ENCODE measurements at places on chromosomes 7 and 10. TPM values are rescaled to one million over a fixed set of nuclear protein-coding genes. Genes with fewer than 3 reads are reported as not detected.

SPDYE8 gene
- total RNA-seq, result not detected

NEUROG3 gene
- not detected for total RNA-seq

- no peak for DNase-seq
These were observed 36.8 kb downstream of the RTKN2 start for GRCh38 chr10:62231805-62232204.

DNA sequence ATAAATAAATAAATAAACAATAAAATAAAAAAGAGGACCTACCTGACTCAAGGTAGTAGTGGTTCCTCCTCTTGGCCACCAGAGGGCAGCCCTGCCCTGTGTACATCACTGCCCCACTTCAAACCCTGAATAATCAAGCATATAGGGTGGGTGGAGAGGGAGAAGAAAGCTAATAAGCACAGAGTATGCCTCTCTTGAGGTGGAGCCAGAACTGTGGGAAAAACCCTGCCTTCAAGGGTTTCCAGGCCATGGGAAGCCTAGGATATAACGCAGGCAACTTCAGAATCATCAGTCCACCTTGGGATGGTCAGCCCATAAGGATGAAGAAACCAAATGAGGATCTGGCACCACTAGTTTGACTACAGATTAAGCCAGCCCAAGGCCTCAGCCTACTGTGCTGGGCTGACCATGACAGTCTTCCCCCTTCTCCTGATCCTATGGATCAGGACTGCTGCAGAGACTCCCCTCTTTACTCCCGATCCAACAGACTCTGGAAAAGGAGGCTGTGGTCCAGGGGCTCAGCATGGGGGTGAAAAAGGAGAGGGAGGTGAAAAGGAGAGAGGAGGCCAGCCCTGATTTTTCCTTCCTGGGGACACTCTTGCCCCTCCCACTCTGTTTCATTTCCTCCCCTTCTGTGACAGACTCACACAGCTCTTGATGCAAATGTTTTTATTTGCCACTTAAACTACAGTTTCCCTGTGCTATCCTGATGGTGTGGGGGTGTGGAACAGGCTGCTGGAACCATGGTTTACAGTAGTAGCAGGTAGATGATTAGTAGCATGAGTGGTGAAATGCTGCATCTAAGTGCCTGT lies 10.1 kb downstream of the AVPI1 start:
- peak; percentile 39 for DNase-seq

- no peak for DNase-seq
These were observed 778 bp upstream of the GET4 start for GRCh38 chr7:875476-876076.

GRCh38 chr7:94384315-94384714 lies 10.4 kb upstream of the COL1A2 start:
- no peak for DNase-seq

- no peak for DNase-seq
These were observed 225.6 kb downstream of the AHR start for GRCh38 chr7:17523813-17524739.

DNA sequence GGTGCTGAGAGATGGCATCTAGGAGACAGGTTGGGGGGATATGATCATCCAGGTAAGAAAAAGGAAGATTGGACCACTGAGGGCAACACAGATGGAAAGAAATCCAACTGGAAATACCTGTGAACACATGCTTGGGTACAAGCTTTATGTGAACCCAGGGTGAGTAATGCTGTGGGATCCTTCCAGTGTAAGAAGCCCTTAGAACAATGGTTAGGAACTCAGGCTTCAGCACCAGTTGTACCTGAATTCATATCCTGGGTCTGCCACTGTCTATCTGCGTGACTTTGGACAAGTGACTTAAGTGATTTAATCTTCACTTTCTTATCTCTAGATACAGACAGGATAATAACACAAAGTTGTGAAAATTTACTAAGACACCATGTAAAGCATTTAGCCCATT lies 131.0 kb downstream of the ST7 start:
- DNase-seq, result no peak

DNA sequence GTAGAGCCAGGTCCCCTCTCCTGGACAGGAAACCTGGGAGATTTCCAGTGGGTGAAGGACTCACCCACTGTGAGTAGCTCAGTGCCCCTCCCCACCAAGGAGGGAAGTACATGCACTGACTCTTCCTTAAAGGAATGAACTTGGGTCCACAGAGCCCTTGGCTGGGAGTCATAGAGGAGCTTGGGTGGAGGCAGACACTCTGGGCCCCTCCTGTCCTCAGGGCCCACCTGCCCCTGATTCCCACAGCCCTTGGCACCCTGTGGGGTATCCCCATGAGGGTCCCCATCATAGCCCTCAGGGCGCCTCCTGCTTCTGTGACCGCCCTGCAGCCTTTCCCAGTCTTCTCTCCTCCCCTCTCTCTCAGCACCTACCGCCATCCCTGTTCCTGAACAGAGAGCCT lies 3.7 kb downstream of the EN2 start:
- no peak for DNase-seq

DNA sequence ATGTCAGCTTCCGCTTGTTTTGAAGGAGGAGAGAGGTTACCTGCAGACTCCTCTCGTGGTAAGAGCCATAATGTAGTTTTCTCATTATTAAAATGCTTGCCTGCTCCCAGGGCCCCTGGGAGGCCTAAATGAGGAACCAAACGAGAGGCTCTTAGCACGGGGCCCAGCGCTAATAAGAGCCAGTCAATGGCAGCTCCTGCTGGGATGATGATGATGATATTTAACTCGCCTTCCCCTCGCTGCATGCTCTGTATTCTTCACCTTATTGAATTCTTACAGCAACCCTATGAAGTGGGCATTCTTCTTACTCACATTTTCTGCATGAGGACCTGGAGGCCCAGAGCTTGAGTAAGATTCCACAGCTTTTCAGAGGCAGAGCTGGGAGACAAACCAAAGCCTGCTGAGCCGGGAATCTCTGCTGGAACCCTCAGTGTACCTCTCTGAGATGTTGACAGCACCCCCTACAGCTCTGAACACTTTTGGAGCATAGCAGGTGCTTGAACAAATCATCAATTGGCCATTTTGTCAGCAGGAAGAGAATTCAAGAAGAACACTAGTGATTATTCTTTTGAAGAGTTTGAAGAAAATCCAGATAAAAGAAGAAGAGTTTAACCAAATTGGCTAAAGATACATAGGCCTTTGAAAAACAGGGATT lies 93.1 kb upstream of the HABP2 start:
- no peak for DNase-seq

GRCh38 chr10:121459622-121460453 lies 138.4 kb downstream of the FGFR2 start:
- no peak for DNase-seq
